ENCODE measurements at places on chromosomes 3 and 15. TPM values are rescaled to one million over a fixed set of nuclear protein-coding genes. Genes with fewer than 3 reads are reported as not detected.

- no peak for DNase-seq
Observed at GRCh38 chr3:110741891-110742290, 329.7 kb upstream of the NECTIN3 start.

GRCh38 chr3:60431599-60431958 lies 819.7 kb downstream of the FHIT start:
- no peak for DNase-seq

GRCh38 chr3:182959474-182960350 lies 20.6 kb downstream of the DCUN1D1 start:
- no peak for DNase-seq

DNA sequence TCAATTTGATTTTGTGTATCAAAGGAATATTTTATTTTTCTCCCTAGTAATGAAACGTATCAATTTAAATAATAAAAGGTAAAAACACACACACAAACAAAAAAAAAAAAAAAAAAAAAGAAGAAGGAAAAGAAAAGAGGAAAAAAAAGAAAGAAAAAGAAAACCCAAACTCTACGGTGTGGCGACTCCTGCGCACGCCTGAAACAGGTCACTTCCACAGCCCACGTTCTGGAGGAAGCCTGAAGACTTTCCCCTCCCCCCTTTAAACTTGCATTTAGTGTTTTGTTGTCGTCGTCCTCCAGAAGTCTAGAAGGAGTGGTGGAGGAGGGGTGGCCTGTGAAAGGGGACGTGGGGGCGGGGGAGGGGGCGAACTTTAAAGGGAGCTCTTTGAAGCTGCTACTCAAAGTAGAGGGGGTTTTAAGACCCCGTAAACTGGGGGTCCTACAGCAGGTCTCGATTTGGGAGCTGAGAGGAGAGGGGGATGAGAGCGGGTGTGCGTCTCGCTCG lies 2.3 kb upstream of the TLE3 start:
- DNase-seq, result no peak

DNA sequence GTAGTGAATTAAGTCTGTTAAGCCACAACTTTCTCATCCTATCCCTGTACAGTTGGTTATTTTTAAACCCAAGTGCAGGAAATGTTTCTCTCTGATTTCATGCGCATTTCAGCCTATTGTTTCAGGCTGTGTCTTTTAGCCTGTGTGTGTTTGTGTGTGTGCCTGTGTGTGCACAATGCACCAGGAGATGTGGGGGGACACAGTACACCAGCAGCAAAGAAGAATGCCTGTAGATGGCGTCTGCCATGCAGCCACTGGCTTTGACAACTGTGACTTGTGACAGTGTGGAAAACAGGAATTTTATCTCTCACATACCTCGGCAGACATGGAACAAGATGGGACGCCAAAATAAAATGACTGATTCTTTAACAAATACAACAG lies 43.6 kb upstream of the PLXNA1 start:
- no peak for DNase-seq

- DNase-seq, result no peak
Observed at GRCh38 chr3:120459196-120459595, 8.4 kb upstream of the FSTL1 start.

- DNase-seq, result no peak
Observed at GRCh38 chr15:22819651-22820050, 18.8 kb upstream of the NIPA2 start.

C3orf49 gene
- total RNA-seq, result not detected

CASR gene
- not detected for total RNA-seq

SLC12A1 gene
- total RNA-seq, result not detected

A4GNT gene
- not detected for total RNA-seq

All from uterus (tissue), 4 donors.